ENCODE measurements at places on chromosomes 12 and 14.

DNA sequence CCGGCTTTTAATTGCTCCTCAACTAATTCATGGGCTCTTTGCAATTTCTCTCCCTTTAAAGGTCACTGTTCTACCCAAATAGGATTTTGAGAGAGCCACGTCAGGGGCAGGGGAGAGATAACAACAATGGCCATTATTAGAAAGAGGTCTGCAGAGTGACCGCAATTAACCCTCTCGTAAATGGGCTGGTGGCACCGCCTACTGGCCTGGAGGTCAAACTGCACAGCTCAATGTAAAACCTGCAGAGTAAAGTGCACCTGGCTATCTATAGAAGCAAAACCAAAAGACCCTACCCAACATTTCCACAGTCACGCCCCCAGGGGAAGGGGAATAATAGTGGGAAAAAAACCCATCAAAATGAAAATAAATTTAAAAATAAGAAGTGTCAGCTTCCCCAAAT, 21.6 kb upstream of the CLEC4E start:
- DNase-seq: no peak

GRCh38 chr12:62032870-62033269, 227.3 kb upstream of the USP15 start:
- DNase-seq: no peak

- DNase-seq: no peak
Measured at GRCh38 chr14:85402569-85403162, 127.3 kb upstream of the FLRT2 start.

DNA sequence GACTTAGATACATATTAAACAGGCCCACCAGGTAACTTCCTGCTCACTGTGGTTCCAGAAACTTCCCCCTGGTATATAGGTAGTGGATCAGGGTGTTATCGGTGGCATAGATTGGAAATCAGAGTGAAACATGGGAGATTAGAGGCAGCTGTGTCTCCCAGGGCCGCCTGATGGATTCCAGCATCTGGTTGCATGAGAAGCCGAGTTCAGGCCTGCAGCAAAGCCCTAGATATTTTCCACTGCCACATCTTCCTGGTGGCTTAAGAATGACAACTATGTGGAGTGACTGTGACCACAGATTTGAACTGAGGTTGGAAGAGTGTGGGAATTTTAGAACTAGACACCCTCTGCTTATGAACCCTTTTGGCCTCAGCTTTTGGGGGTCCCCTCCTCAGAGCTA, 184.8 kb upstream of the NTF3 start:
- no peak for DNase-seq

GRCh38 chr14:74077401-74077800, 6.9 kb downstream of the ALDH6A1 start:
- no peak for DNase-seq

DNA sequence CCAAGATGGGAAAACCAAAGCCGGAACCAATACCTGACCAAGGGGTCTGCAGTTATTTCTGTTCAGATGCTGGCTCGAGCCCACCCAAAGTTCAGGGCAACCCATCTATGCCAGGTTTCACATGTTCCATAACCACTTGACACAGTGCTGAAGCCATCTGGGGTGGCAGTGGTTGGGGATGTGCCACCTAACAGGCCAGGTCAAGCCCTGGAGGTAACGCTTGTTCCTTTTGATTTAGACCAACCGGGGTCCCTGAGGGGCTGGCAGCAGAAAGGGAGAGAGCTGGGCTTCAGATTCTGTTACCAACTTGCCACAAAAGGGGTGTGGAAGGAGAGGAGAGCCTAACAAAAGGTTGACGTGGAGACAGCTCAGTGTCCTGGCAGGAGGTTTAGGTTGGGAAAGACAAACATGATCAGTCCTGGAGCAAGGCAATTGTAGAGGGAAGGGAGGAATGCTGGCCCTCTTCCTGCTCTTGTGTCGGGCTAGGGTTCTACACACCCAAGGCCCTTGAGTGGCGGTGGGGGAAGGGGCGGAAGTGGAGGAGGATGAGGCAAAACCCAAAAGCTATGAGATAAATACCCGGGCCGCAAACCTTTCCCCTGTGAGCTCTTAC, 31.9 kb downstream of the CACNA2D4 start:
- DNase-seq: no peak

Measured in activated T-helper 1 cell treated with anti-CD3 and anti-CD28 coated beads, Interleukin-12 subunit alpha, Interleukin-12 subunit beta, Interleukin-2, Interleukin-4 antibody, amounts not matched to agents 30 ng/mL and 10 ng/mL and 1 ng/mL, durations not matched to agents 14 hours and 24 hours and 36 hours (primary cell).